ENCODE measurements at places on chromosomes 6 and 20. TPM values are rescaled to one million over a fixed set of nuclear protein-coding genes. Genes with fewer than 3 reads are reported as not detected.

Gene MAP1LC3A
- 2.8 TPM for total RNA-seq

Gene LRRN4
- total RNA-seq = not detected

Gene CLPSL2
- total RNA-seq = not detected

Gene CRISP2
- total RNA-seq = not detected

Gene TFAP2C
- not detected for total RNA-seq

Gene PAK1IP1
- 16.1 TPM for total RNA-seq

Gene ZSCAN12
- 4.8 TPM for total RNA-seq

Gene WFDC2
- 0.52 TPM for total RNA-seq

Measured in T-helper 2 cell treated with Interferon-gamma antibody and Interleukin-4, amounts not matched to agents 100 ng/mL and 5 ng/mL, for 36 hours (primary cell).